Amygdala (tissue), 56 donors: ENCODE measurements at places on chromosomes 13 and 19.

DNA sequence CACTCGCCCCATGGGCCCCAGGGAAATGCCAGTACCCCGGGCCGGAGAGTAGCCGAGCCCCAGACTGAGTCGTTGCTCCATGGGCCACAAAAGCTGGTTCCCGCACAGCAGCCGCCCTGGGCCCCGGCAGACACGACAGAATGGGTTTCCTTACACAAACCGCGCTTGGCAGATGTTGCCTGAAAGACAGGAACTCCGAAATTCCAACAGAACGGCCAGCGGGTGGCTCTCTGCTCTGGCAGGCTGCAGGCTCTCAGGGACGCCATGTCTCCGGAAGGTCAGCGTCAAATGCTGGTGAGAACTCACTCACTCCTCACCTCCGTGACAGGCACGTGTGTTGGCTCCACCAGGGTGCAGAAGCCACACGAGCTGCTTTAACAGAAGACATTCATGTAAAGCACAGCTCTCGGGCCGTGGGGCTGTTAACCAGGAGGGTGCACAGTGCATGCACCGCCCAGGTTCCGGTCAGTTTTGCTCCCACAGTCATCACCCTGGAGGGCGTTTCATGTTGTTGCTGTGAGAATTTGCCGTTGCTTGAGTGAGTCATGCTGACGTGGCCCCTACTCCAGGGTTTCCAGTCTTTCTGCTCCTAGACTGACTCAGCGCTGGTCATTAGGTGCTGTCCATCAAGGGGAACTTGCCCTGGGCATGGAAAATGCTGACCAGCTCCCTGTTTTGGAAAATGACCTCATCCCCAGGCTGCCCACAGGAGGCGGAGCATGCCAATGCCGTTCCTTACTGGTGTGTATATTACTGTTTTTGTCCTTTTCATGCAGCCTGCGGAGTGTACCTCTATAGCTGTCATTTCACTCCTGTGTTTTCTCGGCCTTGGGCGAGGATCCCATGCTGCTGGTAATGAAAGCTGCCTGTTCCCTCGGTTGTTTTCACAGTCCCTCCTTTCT, 44.8 kb downstream of the ANKRD10 start:
- DNase-seq: no peak

- DNase-seq: no peak
These were observed 16.2 kb downstream of the NUFIP1 start for GRCh38 chr13:44972956-44973581.

GRCh38 chr13:95146486-95146885, 154.8 kb downstream of the ABCC4 start:
- DNase-seq: no peak

DNA sequence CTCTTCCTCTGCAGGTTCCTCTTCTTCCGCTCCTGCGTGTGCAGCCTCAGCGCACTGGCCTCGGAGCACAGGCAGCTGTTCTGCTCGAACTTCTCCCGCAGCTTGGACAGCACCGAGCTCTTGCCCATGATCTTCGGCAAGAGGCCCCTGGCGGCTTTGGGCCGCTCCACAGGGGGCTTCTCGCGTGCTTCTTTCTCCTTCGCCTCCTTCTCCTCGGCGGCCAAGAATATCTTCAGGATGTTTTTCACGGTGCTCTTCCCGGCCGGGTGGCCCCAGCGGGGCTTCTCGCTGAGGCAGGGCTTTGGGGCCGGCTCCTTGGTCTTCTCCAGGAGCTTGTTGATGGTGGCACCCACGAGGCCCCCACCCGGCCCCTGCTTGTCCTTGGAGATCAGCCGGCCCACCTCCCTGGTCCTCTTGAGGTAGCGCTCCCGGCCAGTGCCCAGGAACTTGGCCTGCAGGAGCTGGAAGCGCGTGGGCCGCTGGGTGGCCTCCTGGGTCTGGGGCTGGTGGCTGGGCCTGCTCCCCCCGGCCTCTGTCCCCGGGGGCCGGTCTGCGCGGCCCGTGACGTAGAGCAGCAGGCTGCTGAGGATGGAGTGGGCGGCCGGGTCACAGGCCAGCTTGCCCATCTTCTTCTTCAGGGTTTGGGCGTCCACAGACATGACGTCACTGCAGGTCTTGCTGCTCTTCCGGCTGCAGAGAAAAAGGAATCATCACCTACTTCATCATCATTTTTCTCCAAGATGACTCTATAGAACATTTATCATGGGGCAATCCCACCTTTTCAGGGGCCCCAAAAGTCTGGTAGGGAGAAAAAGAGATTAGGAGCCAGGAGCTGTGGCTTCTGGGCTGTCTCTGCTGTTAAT, 43.8 kb upstream of the GRTP1 start:
- no peak for DNase-seq

DNA sequence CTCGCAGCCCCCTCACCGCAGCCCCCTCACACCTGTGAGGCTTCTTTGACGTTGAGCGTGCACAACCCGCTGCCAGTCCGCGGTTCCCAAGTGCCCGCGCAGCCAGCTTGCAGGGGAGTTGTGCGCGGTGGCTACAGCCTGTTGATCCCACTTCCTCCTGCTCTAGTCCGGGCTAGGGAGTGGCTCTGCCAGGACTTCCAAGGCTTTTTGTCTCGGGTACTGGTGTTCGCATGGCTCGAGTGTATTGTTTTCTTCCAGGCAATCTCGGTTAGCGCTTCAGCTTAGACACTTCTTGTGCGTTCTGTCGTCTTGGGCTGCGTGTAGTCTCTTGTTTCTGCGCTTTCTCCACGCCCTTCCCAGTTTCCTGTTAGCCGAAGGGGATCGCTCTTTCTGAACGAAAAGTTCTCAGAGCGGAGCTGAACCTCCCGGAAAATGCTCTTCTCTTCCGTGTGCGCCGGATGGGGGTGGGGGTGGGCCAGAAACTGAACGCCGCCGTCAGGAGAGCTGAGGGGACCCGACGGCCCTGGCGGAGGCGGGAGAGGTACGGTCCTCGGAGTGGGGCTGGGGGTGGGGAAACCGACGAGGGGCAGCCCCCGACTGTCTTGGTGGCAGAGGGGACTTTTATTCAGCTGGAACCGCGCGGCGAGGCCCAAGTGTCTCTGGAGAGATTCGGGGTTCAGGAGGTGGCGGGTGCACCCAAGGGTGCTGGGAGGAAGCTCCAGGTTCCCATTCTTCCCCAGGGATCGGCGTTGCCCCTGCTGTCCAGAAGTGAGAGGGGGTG, 697 bp upstream of the DGKH start:
- no peak for DNase-seq

DNA sequence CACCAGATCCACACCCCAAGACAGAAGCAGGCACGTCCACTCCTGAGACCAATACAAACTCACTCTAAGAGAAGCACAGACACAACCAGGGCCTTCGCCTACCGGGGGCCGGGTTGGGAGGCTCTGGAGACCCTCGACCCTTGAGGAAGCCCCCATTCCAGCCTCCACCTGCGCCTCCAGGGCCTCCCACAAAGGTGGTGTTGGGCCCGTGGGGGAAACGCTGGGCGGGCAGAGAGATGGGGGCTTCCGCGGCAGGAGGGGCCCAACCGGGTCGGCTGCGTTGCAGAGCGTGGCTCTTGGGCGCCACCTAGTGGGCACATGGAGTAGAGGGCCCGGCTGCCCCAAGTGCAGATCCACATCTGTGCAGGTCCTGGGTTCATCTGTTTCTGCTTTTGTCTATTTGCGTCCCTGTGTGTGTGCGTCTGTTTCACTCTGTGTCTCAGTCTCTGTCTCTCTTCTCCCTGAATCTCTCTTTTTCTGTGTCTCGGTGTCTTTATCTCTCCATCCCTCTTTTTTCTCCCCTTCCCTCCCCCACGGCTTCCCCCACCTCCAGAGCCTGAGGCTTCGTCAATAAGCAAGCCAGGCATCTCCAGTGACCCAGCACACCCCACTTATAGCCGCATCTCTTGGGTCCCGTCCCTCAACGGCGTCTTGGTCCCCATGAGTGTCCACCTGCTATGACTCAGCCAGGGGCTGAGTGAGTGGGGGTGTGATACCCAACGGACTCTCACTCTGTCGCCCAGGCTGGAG, 10.5 kb upstream of the TINCR start:
- no peak for DNase-seq

GRCh38 chr19:13069415-13070359, 33.0 kb downstream of the LYL1 start:
- no peak for DNase-seq

GRCh38 chr13:110676595-110677587, 29.0 kb downstream of the CARS2 start:
- DNase-seq: no peak

DNA sequence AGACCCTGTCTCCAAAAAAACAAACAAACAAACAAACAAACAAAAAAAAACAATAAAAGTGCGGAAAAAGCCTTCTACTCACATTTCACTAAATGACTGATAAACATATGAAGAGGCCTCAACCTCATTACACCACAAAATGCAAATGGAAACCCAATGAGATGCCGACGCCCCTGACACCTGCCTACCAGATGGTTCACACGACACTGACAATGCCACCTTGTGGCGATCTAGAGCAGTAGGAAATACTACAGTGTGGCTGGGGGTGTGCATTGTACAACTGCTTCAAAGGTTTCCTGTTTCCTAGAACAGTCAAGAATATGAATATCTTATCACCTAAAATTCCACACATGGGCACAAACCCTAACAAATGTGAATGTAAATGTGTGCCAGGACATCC, 14.0 kb downstream of the SCGB2B2 start:
- DNase-seq: no peak

DNA sequence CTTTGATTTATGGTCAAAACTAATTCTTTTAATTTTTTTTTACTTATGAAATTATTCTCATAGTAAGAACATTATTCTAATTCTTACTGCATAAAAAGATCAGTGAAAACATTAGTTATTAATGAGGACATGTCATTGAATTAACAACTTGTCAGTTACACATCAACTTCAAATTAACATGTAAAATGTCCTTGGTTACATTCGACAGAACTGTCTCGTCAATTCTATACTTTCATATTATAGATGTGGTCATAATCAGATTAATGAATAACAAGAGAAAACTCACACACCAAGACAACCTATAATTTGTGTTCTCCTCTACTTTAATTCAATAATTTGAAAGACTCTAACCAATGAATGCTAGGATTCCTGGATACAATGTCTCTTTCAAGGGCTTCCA, 66.7 kb downstream of the KATNAL1 start:
- DNase-seq: no peak

- no peak for DNase-seq
These were observed 96.8 kb downstream of the SUCLA2 start for GRCh38 chr13:47904241-47904640.

- DNase-seq: no peak
These were observed 18.3 kb downstream of the DIS3 start for GRCh38 chr13:72763411-72763810.

GRCh38 chr13:73293913-73294523, 235.2 kb downstream of the KLF5 start:
- DNase-seq: no peak

DNA sequence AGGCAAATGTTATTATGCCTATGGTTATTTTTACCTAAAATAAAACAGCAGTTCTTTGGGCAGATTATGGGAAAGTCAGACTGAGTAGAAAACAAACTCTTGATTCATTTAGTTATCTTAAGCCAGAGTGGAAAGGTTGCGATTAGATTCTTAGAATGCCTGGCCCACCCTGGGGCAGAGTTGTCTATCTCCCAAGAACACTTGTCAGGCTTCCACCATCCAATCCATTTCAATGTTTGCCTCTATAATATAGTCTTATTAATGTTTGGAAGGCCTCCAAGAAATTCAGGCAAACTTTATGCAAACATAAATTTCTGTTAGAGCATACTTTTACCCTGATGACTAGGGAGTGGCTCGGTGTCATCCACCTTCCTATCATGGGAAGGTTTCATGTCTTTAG, 207.0 kb downstream of the SLITRK6 start:
- no peak for DNase-seq

DNA sequence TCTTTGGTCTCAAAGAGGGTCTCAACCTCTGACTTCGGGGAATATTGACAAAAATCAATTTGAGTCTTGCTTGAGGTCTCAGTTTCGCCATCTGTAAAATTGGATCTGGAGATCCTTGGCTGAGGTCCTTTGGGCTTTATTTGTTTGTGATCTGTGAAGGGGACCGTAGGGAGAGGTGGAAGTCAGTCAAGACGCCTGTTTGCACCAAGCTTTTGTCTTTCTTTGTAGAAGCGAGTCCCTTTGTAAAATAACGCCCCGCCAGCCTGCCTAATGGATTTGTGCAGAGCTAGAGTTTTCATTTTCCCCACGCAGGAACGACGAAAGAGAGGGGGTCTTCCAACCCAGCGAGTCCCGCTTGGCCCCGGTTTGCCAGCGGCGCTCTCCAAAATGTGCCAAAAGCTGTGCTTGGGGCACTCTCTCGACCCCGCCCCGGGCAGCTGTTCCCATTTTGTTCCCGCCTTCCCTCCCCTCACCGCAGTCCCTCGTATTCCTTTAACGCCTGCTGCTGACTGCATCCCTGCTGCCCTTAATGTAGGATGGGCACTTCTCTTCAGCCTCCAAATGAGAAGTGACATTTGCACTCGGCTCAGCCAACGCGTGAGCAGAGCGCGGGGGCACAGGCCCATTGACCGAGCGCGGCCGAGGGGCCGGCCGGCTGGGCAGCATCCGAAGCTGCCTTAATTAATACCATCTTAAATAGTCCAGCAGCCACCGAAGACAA, 13.0 kb downstream of the ZIC5 start:
- DNase-seq: no peak

- no peak for DNase-seq
These were observed 168.6 kb downstream of the OXGR1 start for GRCh38 chr13:96825653-96826052.

GRCh38 chr19:709196-709964, 645 bp downstream of the PALM start:
- no peak for DNase-seq
